CD4-positive, alpha-beta T cell treated with Interleukin-4 for 4 hours (primary cell): ENCODE measurements at places on chromosomes 3 and 15.

GRCh38 chr3:56547486-56547885 is 9.5 kb upstream of the CCDC66 start:
- no peak for DNase-seq

DNA sequence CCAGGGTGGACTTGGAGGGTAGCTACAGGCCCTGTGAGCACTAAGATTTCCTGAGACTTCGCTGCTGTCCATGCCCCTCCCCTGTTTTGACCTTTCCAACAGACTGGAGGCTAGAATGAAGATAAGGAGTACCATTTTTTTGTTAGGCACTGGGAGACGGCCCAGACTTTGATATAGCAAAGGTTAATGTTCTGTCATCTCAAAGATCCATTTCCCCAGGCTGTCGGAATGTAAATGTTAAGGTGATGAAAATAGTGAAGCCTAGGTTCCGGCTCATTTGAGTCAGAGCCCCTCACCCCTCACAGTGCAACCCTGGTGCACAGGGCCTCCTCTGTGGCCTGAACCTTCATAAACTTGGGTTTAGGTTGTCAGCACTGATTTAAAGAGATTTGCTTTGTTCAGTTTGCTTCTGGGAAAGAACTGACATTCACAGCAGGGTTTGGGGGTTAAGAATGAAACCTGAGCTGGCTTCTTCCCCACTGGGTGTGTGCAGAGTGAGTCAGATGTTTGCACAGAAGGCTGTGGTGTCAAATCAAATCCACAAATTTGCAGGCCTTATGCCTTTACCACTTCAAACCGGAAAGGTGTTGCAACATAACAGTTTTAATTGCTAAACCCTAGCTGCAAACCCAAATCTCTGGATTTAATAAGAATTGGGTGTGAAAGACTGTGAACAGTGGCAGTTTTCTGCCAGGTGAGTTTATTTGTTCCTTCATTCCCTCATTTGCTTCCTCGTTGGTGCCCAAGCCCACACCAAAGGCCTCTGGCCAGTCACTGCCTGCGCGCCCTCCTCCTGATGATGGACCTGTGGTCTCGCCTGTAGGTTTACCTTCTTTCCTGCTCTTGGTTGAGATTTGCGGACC is 20.6 kb upstream of the KCTD6 start:
- DNase-seq = peak; percentile 88

DNA sequence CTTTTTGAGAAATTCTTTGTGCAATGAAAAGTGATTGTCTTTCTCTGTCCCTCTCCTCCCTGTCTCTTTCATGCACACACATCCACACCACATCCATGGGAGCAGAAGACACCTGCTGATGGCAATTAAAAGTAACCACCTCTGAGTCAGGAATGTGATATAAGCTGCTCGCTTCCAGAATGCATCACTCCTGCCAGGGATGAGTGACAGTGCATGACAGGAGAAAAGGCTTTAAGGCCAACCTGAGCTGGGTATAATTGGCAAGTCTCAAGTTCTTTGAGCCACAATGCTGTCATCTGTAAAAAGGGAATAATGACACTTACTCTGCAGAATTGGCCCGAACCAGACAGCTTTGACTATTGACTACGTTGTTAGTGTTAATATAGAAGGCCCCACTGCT is 59.6 kb downstream of the UBP1 start:
- no peak for DNase-seq

GRCh38 chr3:119469418-119470189 is 841 bp downstream of the POGLUT1 start:
- peak; percentile 4 for DNase-seq

DNA sequence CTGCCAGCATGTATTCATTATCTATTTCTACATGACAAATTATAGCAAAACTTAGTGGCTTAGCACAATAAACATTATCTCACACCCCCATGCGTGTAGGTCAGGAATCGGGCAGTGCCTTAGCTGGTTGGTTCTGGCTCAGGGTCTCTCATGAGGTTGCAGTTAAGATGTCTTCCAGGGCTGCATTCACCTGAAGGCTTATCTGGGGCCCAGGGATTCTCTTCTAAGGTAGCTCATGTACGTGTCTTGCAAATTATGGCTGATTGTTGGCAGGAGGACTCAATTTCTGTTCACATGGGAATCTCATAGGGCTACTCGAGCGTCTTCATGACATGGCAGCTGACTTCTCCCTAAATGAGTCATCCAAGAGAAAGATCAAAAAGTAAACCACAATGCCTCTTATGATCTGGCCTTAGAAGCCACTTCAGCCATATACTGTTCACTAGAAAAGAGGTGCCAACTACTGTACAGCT is 42.9 kb upstream of the TSC22D2 start:
- no peak for DNase-seq

GRCh38 chr3:45927881-45928280 is 15.4 kb upstream of the CXCR6 start:
- no peak for DNase-seq

DNA sequence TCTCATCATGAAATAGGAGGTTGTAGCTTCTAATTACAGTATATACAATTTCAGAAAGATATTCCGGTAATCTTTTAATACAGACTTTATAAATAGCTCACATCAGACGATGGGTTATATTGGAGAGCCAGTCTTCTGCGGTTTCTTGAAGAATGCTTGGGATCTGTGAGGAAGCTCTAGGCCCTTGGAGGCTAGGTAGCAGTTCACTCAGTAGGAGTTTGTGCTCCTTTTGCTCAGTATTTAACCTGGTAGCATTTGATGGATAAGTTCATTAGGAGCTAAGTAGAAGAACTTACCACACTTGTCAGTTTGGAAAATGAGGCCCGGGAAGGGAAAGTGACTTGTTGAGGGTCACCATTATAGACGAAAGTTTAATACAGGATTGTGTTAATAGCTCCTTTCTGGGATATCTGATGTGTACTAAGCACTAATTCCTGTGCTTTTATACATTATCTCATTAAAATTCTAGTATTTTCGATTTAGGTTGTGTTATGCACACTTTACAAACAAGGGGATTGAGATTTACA is 2.8 kb downstream of the FNDC3B start:
- no peak for DNase-seq

DNA sequence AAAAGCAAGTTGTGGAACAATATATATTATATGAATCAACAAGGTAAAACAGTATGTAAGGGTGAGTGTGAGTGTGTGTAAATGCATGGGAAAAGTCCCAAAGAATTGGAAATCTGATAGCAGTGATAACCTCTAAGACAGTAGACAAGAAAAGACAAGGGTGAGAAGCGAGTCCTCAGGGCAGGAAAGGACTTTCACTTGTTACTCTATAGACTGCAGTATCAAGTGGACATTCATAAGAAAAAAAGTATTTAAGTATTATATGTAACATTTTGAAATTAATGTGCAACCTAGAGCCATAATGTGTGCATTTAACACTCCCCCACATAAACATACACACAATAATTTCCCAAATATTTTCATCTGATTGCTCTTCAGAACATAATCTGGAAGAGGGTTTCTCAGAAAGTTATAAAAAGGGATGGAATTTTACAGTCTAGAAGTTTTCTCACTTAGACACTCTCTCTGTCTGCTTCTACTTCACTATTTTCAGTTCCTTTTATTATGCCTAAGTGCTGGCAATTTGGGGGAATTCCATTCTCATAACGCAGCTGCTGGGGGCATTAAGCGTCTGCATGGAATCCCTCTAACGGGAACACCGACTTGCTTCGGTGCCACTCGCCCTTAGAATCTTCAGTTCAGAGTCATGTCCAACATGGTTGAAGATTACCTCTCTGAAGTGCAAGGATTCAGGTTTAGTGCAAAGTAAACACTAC is 50.0 kb upstream of the CDIN1 start:
- DNase-seq = no peak
